ENCODE measurements at places on chromosomes 12 and 14.

- DNase-seq: no peak
Observed at GRCh38 chr12:130398100-130398848, 60.6 kb downstream of the PIWIL1 start.

DNA sequence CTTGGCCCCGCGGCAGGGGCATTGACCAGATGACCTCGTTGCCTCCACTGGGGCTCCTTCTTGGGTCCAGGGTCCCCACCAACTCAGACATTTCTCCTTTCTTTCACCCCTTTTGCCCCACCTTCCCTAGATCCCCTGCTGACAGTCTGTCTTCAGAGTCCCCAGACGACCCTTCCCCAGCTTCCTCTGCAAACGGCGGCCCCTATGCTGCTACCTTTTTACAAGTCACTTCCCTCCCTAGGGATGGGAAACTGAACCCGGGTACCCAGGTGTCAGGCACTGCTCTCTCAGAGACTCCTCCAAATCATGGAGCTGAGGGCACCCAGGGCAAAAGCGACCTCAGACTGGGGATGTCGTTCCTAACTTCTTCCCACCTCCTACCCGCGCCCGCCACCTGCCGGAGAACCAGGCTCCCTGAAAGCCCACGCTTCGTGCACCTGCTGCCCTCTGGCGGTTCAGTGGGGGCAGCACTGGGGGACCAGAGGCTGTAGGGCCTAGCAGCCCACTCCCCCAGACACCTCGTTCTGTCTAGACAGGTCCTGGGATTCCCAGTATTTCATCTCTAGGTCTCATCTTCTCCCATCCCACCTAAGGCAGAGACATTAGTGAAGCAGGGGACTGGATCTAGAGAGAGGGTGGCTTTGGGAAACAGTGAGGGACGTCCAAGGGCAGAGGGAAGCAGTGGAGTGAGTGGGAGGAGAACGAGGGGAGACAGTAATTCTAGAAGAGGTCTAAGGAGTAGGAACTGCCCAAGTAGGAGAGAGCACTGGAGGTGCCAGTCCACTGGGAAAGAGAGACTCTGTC is 4.9 kb downstream of the ZNF385A start:
- peak; percentile 79 for DNase-seq

GRCh38 chr12:18101043-18101442 is 11.1 kb upstream of the RERGL start:
- DNase-seq: no peak

DNA sequence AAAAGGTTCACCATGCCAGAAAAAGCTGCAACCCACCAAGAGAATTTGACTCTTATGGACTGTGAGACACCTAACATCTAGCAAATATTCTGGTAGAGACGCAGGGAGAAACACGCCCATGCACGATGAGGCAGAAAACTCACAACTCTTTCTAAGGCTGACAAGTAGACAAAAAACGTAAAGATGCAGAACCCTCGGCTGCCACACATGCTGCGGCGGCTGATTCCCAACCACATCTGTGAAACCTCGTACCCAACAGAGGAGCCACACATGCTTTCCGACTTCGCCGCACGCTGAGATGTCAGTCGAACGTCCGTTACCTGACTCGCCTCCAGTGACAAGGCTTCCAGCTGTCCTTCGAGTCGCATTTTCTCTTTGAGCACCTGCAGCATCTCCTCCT is 21.8 kb downstream of the GOLGA3 start:
- DNase-seq: no peak

- DNase-seq: no peak
Observed at GRCh38 chr12:61356485-61356884, 903.7 kb upstream of the USP15 start.

DNA sequence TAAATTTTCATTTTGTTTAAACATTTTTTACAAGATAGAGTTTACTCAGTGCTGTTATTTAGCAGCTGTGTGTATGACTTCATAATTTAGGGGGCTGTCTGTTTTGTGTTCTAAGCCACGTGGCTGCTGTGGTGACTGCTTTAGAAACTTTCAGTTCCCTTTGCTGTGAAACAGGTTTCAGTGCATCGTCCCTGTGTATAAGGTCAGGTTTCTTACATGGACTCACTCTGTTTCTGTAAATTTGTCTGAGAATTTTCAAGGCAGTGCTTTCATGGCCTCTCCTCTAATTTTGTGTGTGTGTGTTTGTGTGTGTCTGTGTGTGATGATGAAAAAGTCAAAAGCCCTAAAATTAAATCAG is 32.4 kb downstream of the BICD1 start:
- no peak for DNase-seq

DNA sequence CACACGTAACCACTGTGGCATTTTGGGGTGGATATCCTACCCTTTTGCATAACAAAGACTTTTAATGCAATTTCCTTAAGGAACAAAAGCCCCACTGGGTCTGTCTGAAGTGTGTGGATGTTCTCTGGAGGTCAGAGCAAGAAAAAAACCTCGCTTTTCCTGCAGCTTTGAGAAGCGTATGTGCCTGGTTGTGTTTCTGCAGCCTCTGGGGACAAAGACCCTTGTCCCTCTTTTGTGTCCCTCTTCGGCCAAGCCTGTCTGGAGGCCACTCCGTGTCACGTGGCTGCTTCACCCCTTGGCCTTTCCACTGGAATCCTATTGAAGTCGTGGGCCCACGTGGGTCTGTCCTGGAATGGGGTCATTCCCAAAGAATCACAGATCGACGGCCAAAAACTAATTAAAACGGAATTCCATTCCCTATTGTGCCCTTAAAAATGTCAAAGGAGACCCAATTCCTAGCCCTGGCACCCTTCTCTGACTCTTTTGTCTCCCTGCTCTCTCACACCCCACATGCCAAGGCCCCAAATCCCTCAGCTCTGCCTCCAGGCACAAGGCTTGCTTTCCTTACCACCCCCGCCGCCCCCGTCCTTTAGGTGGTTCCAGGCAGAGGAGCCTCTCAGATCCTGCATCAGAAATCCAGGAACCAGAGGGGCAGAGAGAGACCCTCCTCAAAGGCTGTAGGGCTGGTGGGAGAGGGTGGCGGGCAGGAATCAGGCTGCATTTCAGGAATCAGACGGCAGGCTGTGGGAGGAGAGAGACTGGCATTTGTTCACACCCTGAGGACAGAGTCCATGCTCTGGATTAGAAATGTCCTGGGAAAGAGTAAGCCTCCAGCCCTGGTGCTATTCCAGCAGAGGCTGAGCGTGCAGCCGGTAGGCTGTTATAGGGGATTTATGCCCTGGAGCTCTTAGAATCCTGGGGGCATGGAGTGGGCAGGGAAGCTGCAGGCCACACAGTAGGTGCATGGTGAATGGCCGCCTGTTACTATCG is 12.6 kb upstream of the CYP46A1 start:
- DNase-seq: no peak

- no peak for DNase-seq
Observed at GRCh38 chr12:11508699-11509098, 113.3 kb upstream of the PRB2 start.

GRCh38 chr14:56562883-56563282 is 16.7 kb upstream of the TMEM260 start:
- no peak for DNase-seq

- DNase-seq: no peak
Observed at GRCh38 chr14:97975962-97976361, 1178.8 kb downstream of the VRK1 start.

DNA sequence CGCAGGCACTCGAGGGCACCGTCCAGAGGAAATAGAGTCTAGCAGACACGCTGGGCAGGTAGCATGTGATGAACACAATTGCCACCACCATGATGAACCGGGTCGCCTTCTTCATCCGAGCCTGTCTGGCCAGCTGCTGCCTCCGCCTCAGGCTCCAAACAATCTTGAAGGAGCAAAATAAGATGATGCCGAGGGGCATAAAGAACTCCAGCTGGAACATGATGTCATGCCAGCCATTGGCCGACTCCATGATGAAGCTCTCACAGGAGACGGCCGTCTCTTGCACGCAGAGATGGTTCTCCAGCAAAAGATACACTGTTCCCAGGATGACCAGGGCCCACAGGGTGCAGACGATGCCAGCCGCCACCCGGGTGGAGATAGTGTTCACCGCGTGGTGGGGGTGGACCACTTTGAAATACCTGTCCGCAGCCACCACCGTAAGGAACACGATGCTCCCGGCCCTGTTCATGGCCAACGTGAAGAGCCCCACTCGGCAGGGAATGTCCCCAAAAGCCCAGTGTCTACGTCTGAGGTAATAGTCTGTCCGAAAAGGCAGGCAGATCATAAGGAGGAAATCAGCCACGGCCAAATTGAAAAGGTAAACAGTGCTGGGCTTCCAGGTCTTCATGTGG is 945 bp downstream of the HCAR1 start:
- DNase-seq: no peak

- DNase-seq: no peak
Observed at GRCh38 chr14:67938071-67938470, 118.5 kb downstream of the RAD51B start.

GRCh38 chr14:53836551-53836950 is 120.1 kb downstream of the BMP4 start:
- no peak for DNase-seq

DNA sequence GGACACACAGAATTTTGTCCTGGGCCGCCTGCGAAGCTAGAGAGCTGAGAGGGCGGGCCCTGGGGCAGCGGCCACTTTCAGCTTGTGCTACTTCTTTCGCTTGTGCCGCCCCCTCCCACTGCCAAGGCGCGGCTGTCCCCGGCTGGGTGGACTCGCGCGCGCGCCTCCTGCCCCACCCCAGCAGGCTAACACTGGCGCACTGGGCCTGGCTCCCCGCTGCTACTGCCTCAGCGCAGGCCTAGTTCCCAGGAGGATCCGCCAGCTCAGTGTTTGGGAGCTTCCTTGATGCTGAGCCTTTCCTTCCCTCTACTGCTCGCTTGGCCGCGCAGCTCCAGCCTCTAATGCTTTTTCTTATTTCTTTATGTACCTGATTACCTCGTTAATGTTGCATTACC is 27.4 kb upstream of the METAP2 start:
- DNase-seq: no peak

- DNase-seq: peak; percentile 35
Observed at GRCh38 chr14:52961060-52961639, 10.3 kb upstream of the FERMT2 start.

- DNase-seq: no peak
Observed at GRCh38 chr12:51505360-51506105, 80.9 kb downstream of the SLC4A8 start.

DNA sequence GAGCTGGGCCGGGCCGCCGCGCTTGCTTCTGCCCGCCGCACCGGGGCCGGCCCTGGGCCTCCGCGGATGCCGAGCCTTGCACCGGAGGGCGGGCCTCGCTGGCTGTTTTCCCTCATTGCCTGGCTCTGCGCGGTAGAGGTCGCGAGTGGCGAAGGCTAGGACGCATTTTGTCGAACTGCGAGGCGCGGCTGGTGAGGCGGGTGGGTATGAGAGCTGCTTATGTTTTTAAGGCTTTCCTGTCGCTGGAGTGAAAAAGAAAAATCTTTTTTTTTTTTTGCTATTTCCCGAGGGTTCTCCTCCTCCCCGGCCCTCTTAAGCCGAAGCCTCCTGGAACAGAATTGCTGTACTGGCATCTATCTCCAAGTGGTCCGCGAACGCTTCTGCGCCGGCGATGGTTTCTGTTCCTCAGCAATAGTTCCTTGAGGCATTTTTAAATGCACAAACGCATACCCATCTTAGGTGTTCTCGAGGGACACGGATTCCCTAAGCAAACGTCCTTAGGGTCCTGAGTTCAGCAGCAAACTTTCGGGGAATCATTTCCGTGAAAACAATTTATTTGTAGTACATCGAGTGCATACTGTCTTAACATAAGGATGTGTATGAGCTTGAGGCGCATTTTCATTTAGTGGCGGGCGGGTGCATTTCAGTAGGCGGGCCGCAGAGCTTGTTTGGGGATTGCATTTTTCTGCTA is 631 bp downstream of the RESF1 start:
- no peak for DNase-seq

DNA sequence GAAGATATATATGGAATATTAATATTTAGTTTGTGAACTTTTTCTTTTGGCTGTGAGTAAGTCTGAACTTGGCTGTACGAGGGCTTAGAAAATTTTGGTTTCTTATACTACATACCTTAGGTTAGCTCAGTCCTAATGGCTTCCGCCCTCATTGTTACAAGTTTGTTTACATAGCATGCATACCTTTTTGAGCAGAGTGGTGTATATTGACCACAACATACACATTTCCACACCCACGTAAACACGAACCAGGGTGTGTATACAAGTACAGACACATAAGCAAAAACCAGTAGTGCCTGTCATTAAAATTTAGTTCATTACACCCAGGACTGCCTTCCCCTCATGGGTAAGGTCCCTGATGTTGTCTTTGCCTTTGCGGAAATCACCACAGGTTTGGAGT is 230.2 kb upstream of the RGS6 start:
- DNase-seq: no peak

- no peak for DNase-seq
Observed at GRCh38 chr12:325906-326305, 63.2 kb downstream of the KDM5A start.

DNA sequence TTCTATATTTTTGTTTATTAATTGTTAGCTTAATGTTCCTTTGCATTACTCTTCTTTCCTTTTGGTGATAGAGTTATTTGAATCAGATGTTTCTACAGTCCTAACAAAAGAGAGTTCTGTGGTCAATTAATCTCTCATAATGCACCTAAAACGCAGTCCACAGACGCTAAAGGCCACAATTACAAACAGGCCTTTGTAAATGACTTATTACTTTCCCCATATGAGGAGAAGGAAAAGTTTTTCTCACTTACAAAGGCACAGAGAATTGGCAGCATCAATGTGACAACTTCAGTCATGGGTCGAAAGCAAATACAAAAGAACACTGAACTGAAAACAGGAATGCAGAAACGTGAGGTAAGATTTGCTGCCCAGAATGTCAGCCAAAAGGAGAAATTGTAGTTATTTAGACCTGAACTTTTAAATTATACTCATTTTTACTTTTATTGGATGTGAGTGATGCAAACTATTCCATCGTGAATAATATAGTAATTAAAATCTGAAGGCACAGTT is 142.0 kb upstream of the SYT10 start:
- DNase-seq: no peak

DNA sequence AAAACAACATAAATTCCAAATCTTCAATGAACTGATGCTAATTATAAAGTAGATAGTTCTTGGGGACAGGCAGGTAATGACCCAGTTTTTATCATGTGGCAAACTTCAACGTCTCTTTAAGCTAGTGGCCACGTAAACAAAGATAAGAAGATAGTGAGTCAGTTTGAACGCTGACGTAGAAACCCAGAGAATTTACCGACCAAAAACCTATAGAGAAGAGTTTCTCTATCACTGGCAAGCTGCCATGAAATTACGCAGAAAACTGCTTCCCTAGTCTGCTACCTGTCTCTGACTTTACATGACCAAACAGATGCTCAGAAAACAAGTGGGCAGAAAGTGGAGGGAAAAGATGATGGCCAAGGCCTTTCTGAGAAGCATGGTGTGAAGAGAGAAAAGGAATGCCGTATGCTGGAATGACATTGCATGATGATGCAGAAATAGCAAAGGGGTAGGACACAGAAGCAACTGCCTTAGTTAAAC is 136.3 kb downstream of the ITPR2 start:
- DNase-seq: no peak

GRCh38 chr12:116881325-116881876 is at the start of gene HRK:
HRK (minus strand) TSS chr12:116881441; CDS start chr12:116881307, 134 bp downstream.
- no peak for DNase-seq

DNA sequence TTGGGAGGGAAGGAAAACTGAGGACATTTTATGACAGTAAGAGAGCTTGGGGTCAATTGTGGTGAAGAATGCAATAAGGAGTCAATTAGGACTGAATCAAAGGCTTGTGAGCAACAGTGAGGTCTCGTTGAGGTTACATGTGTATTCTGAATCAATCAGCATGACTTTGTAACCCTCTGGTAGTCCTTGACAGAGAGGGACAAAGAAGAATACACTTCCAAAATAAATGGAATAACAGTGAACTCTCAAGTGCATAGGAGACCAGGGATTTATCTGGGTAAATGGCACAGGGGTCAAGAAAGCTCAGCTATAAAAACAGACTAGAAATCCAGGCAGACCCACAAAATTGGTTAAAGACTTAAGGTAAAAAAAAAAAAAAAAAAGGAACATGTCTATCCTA is 85.1 kb upstream of the NAV3 start:
- DNase-seq: no peak
